Bronchial smooth muscle cell (primary cell): ENCODE measurements at places on chromosomes 1 and 21. TPM values are rescaled to one million over a fixed set of nuclear protein-coding genes. Genes with fewer than 3 reads are reported as not detected.

The A3GALT2 gene
- total RNA-seq: not detected in 2 replicates

The FMO3 gene
- total RNA-seq: 0.16 and 0.77 TPM in 2 replicates

The NPPB gene
- not detected in 2 replicates for total RNA-seq

The MATN1 gene
- 0.17 TPM in 1 of 2 replicates, not detected in the other for total RNA-seq

The CELA3B gene
- total RNA-seq: not detected in 2 replicates

The CD5L gene
- total RNA-seq: not detected in 2 replicates

The LCE3E gene
- total RNA-seq: not detected in 2 replicates

The OR14A16 gene
- not detected in 2 replicates for total RNA-seq

The GPR153 gene
- total RNA-seq: 6.6 and 11.3 TPM in 2 replicates

The CFAP57 gene
- 0.16 and 0.26 TPM in 2 replicates for total RNA-seq

The HES4 gene
- total RNA-seq: 0.43 and 1.1 TPM in 2 replicates
